Type B pancreatic cell (in vitro differentiated cells): ENCODE measurements at places on chromosomes 7 and 10. TPM values are rescaled to one million over a fixed set of nuclear protein-coding genes. Genes with fewer than 3 reads are reported as not detected.

EBF3 gene
- total RNA-seq, result 0.81 and 26.1 TPM in 2 replicates

TRDMT1 gene
- total RNA-seq, result 3.9 and 9.0 TPM in 2 replicates

MMD2 gene
- total RNA-seq, result not detected in 2 replicates

GNAT3 gene
- 0.70 and 0.81 TPM in 2 replicates for total RNA-seq

DNA sequence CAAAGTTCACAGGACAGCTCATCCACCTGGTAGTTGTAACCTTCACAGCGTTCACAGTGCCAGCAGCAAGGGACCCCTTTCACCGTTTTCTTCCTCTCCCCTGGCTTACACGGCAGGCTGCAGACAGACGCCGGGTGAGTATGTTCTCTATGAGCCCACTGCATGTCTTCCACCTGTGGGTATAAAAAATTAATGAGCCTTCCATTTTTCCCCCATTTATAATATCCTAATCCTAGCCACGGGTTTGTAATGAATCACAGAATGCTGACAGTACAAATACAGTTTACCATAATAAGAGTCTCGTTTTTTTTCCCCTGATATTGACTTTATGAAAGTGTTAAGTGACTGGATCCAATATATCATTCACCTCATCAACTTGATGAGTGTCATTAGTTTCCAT, 719.0 kb downstream of the GRM8 start:
- H3K4me1 ChIP-seq, result peaks cover 10% of the 10 kb centered on the region
- H3K36me3 ChIP-seq, result no peaks in the 10 kb centered on the region
- H3K27me3 ChIP-seq, result no peaks in the 10 kb centered on the region
- no peak for DNase-seq
- no peak overlapping the region for H3K4me3 ChIP-seq
- no peak overlapping the region for H3K27ac ChIP-seq

- peaks cover 86% of the 10 kb centered on the region for H3K4me1 ChIP-seq
- no peak for DNase-seq
- peak overlapping the region; percentile 91 for H3K27ac ChIP-seq
Measured at GRCh38 chr10:125152450-125153368, 7.7 kb downstream of the CTBP2 start.

DNA sequence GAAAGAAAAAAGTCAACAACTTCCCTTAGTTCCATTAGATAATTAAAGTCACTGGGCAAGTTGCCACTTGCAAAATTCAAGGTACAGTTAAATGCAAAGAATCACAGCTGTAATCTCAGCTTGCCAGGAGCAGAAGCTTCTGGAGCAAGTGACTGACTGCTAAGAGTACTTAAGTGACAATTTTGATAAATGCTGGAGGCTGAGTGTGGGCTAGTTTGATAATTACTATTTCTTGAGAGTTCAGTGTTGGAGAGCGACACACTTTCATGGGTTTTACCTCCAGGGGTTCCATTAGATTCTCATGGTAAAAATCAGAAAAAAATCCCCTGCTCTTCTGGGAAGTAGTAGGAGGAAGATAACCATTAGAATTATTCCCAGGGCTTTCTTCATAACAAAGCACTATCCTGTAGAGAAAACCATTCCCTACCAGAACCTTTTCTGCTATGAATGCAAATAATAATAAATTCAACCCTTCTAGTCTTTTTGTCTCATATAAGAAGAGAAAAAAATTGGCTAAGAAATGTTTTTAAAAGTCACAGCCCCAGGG, 486.3 kb downstream of the POM121L12 start:
- no peak overlapping the region for H3K4me3 ChIP-seq
- H3K4me1 ChIP-seq, result no peaks in the 10 kb centered on the region
- H3K27ac ChIP-seq, result no peak overlapping the region
- H3K36me3 ChIP-seq, result no peaks in the 10 kb centered on the region

- H3K27me3 ChIP-seq, result peaks cover 7% of the 10 kb centered on the region
- H3K27ac ChIP-seq, result no peak overlapping the region
- no peak overlapping the region for H3K4me3 ChIP-seq
- peaks cover 4% of the 10 kb centered on the region for H3K4me1 ChIP-seq
Measured at GRCh38 chr10:71462062-71462935, 65.6 kb downstream of the CDH23 start.

- no peak overlapping the region for H3K4me3 ChIP-seq
- H3K36me3 ChIP-seq, result peaks cover 4% of the 10 kb centered on the region
- peaks cover 19% of the 10 kb centered on the region for H3K4me1 ChIP-seq
- no peaks in the 10 kb centered on the region for H3K27me3 ChIP-seq
- no peak for DNase-seq
- no peak overlapping the region for H3K27ac ChIP-seq
Measured at GRCh38 chr7:37352974-37353948, 95.4 kb downstream of the ELMO1 start.

GRCh38 chr10:1664333-1664964, 72.9 kb downstream of the ADARB2 start:
- peaks cover 11% of the 10 kb centered on the region for H3K27me3 ChIP-seq
- no peaks in the 10 kb centered on the region for H3K36me3 ChIP-seq
- DNase-seq, result no peak
- H3K27ac ChIP-seq, result no peak overlapping the region
- peaks cover 8% of the 10 kb centered on the region for H3K4me1 ChIP-seq

GRCh38 chr10:114982989-114983388, 45.0 kb downstream of the TRUB1 start:
- no peak for DNase-seq
- H3K4me3 ChIP-seq, result no peak overlapping the region
- no peaks in the 10 kb centered on the region for H3K27me3 ChIP-seq
- H3K27ac ChIP-seq, result no peak overlapping the region

GRCh38 chr10:7045891-7046599, 364.8 kb downstream of the SFMBT2 start:
- H3K36me3 ChIP-seq, result no peaks in the 10 kb centered on the region
- no peaks in the 10 kb centered on the region for H3K4me1 ChIP-seq
- DNase-seq, result no peak
- H3K4me3 ChIP-seq, result no peak overlapping the region
- H3K27ac ChIP-seq, result no peak overlapping the region
- H3K27me3 ChIP-seq, result peaks cover 36% of the 10 kb centered on the region

DNA sequence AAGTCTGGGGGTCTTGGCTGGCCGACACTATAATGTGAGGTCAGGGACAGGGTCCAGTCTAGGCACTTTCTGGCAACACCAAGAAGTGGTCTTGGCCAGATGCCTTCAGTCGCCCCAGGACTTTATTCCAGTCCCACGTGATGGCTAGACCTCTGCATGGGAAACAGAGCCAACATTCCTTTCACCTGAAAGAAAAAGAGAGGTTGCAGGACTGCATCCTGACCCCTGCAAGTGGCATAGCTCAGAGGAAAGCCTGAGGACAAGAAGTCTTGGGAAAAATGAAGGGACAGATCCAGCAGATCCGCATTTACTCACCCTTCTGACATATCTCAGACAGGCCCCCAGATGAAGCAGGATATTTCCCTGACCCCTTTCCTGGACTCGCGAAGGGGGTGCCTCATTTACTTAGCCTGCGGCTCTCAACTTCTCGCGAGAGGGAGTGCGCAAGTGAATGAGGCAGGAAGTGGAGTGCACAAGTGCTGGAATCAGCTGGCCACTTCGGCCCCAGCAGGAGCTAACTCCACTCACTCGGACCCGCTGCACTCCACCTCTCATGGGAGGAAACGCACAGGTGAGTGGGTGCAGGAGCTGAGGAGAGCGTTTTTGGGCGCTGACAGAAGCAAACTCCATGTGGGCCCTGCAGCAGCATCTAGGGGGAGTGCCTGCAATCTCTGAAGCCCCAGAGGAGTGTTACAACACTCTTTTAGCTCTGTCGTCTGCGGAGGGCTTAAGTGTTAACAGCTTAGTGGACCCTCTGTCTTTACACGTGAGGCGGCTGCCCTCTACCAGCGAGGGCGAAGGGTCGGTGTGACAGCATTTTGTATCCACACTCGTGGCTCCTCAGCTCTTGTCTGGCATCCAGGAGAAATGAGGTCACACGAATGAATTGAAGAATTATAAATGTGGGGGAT, 916.2 kb upstream of the GHITM start:
- no peak for DNase-seq
- no peak overlapping the region for H3K27ac ChIP-seq
- no peak overlapping the region for H3K4me3 ChIP-seq
- H3K27me3 ChIP-seq, result no peaks in the 10 kb centered on the region

DNA sequence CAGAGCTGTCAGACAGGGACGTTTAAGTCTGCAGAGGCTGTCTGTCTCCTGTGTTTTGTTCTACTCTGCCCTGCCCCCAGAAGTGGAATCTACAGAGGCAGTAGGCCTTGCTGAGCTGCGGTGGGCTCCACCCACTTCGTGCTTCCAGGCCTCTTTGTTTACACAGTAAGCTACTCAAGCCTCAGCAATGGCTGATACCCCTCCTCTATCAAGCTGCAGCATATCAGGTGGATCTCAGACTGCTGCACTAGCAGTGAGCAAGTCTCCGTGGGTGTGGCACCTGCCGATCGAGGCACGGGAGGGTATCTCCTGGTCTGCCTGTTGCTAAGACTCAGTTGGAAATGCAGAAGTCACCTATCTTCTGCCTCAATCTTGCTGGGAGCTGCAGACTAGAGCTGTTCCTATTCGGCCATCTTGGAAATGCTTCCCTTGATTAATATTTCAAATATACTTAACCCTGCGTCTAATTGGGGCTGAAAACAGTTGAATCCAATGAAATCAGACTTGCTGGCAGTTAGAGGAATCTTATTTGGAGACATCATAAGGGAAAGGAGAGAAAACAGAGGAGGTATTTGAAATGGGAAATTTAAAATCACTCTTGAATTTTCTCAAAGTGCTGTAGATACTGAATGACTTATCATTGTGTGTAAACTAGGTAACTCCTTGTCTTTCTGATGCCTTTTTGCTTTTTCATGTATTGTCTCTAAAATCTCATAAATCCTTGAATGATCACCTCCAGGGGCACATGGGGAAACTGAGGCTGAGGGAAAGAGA, 13.8 kb upstream of the CYP3A5 start:
- no peak for DNase-seq
- H3K27ac ChIP-seq, result peak overlapping the region; percentile 90
- H3K27me3 ChIP-seq, result no peaks in the 10 kb centered on the region
- H3K4me3 ChIP-seq, result peak overlapping the region; percentile 68
- H3K36me3 ChIP-seq, result no peaks in the 10 kb centered on the region
- H3K4me1 ChIP-seq, result peaks cover 16% of the 10 kb centered on the region
